ENCODE measurements at places on chromosomes 2 and 18. TPM values are rescaled to one million over a fixed set of nuclear protein-coding genes. Genes with fewer than 3 reads are reported as not detected.

The CYP27A1 gene
- 10.8 TPM for total RNA-seq

The CLEC4F gene
- total RNA-seq = 0.10 TPM

The GRB14 gene
- 1.1 TPM for total RNA-seq

The PAIP2B gene
- total RNA-seq = 14.3 TPM

The HNRNPLL gene
- total RNA-seq = 49.9 TPM

The ADAM17 gene
- total RNA-seq = 44.2 TPM

The PRPF40A gene
- total RNA-seq = 96.8 TPM

The GIGYF2 gene
- 95.5 TPM for total RNA-seq

GRCh38 chr2:206840999-206841398 is 75.6 kb downstream of the FASTKD2 start:
- DNase-seq = no peak

GRCh38 chr2:170235860-170236679 is 58.1 kb downstream of the MYO3B start:
- peak; percentile 46 for DNase-seq

DNA sequence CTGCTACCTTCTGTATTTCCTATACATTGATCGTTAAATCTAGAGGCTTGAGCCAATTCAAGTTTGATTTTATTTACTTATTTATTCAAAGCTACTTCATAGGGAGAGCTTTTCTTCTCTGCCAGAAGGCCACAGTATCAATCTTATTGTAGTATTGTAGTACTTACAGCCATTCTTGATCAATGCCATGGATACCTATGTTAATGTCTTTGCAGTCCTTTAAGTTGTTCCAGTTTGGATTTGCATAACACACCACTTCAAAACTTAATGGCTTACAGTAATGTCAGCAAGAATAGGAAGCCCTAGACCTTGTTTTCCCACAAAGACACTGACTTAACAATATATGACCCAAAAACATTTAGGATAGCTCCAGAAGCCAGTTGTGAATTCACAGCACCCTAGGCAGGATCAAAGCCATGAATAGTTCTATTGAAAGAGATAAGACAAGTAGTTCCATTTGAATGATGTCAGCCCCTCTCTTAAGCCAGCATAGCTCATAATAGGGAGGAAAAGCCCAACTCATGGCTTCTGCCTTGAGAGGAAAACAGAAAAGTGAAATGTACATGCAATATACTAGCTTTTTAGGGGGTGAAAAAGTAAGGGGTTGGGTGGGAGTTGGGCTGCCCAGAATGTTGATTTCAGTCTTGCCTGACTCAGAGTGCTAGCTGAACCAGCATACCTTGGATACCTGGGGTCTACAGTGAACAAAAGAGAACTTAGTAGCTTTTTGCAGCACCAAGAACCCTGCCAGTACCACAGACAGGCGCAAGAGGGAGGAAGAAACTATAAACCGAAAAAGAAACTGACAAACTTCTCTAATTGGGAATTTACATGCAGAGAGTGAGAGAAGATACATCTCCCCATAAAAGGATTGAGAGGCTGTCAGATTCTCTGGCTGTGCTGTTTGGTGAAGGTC is 101.4 kb downstream of the CAMKMT start:
- no peak for DNase-seq

GRCh38 chr2:118309946-118310680 is 221.8 kb downstream of the INSIG2 start:
- DNase-seq = peak; percentile 77

GRCh38 chr18:23926571-23926970 is 88.0 kb upstream of the TTC39C start:
- no peak for DNase-seq

- DNase-seq = peak; percentile 45
Observed at GRCh38 chr2:23135481-23136100, 249.4 kb upstream of the KLHL29 start.

DNA sequence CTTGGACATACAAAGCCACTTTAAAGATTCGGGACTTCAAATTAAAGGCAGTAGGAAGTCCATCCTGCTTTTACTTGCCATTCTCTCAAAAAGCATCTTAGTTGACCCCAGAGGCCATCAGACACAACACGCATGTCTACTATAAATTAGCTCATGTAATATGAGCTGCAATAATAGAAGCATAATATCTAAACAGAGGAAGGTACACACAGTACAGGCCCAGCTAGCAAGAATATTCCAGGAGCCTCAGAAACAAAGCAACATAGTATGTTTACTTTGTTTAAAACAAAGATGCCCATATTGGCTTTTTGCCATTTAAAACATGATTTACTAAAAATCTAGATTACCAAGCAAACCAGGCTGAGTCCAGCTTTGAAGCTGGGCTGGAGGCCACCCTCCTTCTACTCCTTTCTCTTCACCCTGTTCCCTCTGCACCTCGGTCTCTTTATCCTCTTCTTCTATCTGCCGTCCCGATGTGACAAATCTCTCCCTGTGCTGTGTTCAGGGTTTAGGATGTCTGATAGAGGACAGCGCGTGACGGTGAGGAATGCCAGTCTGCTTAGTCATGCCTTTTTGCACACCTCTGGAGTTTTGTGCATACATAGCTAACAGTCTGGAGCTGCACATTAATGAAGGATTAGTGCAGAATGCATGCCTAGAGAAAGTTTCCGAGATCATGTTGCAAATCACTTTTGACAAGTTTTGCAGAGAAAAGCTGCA is 28.2 kb downstream of the DTNA start:
- DNase-seq = no peak

- no peak for DNase-seq
Observed at GRCh38 chr2:168207851-168208250, 39.5 kb downstream of the STK39 start.

- DNase-seq = no peak
Observed at GRCh38 chr2:206462240-206462854, 19.0 kb downstream of the ADAM23 start.

DNA sequence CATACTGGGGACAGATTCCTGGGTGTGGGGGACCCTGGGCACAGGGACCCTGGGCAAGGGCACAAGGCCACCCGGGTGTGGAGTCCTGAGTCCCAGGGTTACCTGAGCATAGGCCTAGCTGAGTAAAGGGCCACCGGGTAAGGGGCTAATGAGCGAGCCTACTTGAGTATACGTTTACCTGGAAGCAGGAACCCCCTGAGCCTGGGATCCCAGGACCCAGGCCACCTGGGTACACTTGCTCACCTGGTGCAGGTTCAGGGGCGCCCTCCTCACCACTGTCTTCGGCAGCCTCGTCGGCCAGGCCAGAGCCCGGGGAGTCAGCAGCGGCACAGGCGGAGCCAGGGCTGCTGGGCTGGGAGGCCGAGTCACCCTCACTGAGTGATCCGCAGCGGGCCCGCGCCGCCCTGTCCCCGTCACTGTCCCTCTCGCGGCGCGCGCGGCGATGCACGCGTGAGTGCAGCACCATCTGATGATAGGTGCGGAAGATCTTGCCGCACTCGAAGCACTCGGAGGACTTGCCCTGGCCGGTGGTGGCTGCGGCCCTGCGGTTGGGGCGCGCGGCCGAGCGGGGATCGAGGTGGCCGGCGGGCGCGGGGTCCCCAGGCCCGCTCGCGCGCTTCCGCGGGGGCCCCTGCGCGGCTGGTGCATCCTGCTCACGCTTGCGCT is 53.9 kb downstream of the ZNF516 start:
- no peak for DNase-seq

- DNase-seq = no peak
Observed at GRCh38 chr18:78742218-78742745, 237.3 kb upstream of the SALL3 start.

DNA sequence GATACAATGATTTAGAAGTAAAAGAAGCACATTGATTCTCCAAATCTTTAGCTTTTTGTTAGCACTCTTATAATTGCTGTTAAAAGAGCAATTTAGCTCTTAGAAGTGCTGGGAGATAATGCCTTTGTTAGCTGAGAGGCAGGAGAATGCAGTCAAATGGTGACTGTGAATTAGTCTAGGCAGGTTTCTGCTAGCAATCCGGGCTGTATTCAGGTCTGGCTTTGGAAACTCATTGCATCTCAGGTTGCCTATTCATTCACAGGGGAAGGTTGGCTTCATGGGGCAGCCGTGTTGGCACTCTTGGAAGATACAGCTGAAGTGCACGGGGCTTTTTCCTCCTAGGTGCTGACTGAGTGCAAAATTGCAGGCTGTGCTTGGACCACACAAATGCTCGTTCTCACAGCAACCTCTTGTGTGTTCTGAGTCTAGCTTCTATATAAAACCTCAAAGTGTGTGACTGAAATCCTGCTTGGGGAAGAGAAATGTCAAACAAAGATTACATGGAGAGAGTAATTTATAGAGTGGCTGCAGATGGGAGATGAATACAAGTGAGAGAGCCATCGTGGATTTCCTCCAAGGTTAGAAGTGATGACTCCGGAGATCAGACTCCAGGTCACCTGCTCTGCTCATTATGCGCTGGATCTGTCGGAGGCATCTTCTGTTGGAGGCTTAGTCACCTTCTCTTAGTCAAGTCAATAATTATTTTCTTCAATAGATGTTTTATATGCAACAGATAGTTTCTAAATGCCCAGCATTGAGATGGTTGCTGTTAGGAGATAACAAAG is 167.8 kb downstream of the PMAIP1 start:
- no peak for DNase-seq

DNA sequence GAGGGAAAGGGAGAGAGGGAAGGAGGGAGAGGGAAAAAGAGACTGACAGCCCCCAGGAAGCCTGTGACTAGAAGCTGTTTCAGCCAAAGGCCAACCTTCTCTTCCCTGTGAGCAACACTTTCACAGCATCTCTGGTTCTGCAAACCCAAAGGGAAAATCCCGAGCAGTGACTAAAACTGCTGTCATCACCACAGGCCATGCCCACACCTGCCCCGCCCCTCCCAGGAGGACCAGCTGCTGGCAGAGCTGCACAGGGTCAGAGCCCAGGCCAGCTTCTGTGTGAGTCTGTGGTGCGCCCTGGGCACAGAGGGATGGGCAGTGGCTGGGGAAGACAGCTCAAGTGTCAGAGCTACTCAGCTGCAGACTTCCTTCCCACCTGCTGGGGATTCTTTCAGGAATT is 64.9 kb upstream of the OTOS start:
- no peak for DNase-seq

DNA sequence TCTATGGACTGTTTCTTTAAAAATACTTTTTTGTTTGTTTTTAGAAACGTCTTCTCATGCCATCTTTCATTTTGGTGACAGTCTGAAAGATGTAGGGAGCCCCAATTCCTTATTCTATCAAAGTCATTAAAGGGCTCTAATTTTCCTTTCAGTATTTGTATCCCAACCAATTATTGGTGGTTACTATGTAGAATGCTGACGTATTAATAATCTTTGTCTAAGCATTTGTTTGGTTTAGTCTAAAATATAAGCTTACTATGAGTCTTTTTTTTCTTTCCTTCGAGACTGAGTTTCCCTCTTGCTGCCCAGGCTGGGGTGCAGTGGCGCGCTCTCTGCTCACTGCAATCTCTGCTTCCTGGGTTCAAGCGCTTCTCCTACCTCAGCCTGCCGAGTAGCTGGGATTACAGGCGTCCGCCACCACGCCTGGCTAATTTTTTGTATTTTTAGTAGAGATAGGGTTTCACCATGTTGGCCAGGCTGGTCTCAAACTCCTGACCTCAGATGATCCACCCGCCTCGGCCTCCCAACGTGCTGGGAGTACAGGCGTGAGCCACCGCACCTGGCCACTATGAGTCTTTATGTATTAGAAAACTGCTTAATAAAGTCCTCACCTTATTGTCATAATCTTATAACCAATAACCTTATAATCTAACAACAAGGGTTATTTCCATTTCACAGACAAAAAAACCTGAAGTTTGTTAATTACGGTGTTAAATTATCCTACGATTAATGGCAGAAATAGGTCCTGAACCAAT is 849 bp upstream of the VRK2 start:
- no peak for DNase-seq

- DNase-seq = no peak
Observed at GRCh38 chr2:173815772-173816171, 149.4 kb downstream of the SP3 start.

DNA sequence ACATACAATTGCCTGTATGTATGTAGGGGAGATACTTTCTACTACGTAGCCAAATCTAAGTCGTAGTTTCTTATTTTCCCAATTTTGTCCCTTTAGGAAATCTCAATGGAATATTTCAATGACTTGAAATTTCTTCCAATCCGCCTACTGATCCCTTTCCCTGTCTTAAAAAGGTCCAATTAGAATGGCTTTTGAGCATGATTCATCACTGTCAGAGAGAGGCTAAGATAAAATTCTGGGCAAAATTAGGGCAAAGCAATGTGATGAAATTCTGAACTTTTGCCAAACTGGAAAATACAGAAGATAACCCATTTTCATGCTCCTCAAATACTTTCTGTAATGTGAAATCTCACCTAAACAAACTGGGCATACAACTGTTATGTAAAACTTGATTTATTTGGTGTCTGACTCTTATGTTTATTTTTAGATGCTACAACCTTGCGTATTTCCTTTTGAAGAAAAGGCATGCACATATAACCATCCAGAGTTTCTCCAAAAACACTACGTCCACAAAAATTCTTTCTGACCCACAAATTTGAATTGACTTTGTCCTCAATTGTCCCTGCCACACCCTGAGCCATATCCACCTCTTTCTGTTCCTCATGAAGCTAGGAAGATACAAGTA is 147.1 kb downstream of the IKZF2 start:
- no peak for DNase-seq

DNA sequence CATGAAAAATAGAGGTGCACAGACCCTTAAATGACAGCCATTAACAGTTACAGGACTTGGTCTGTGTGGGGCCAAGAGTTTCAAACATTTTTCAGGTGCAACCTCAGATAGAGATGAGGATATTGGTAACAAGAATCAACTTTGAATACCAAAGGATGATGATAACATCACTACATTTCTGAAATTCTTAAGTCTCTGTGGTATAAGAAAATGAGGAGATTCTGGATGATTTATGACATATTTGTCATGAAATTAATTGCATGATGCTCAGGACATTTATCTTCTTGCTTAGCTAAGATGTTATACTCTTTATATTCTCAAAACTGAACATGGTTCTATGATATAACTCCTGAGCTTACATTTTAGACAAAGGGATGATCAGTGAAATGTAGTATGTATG is 471.8 kb upstream of the CWC22 start:
- no peak for DNase-seq
